ENCODE measurements at places on chromosomes 6 and 20.

DNA sequence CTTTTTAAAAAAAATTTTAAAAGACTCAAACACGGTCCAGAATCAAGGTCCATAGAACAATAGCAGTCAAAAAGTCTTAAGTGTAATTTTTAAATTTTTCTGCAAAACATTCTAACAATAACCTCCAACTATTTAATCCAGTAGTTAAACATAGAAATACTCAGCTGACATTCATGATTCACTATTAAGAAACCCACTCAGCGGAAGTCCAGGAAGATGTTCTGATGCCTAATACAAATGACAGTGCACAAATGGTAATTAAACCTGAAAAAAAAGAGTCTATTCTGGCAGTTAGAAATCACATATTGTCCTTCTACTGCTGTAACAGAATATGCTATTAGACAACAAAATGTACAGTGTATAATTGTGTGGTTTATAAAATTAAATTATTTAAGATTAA lies 128.2 kb upstream of the BMP5 start:
- DNase-seq = no peak

DNA sequence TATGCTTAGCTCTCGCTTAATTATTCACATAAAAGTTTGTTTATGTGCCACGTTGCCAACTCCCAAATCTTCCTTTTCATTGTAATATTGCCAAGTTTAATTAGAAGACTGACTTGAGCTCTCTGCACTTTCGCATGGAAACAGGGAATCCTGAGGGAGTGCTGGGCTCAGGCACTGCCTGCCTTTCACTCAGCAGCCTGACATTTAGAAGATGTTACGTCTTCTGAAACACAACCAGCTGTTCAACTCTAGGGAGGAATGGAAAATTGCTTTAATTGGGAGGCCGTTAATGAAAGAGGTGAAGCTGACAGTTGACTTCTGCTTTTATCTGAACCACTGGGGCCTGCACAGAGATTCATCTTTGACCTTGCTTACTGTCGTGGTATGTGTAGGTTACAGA lies 77.4 kb upstream of the MTHFD1L start:
- DNase-seq = no peak

DNA sequence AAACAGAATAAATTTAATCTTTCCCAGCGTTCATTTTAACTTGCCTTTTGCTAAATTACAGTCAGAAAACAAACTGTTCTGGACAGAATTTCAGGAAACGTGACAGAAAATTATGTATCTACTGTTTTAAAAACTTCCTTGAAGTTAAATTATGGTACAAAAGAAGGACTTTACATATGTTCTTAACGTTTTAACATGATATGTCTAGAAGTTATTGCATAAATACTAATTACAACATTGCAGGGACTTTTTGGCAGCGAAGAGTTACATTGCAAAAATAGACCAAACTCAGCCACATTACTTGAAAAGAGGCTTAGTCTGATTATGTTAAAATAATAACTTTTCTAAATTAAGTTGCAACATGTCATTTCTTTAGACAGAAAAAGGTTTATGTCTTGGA lies 142.1 kb upstream of the IMPG1 start:
- DNase-seq = no peak

- peak; percentile 28 for DNase-seq
These were observed 41.2 kb downstream of the TMEM200A start for GRCh38 chr6:130407032-130407431.

GRCh38 chr6:71402096-71402495 lies 113.5 kb downstream of the OGFRL1 start:
- no peak for DNase-seq

DNA sequence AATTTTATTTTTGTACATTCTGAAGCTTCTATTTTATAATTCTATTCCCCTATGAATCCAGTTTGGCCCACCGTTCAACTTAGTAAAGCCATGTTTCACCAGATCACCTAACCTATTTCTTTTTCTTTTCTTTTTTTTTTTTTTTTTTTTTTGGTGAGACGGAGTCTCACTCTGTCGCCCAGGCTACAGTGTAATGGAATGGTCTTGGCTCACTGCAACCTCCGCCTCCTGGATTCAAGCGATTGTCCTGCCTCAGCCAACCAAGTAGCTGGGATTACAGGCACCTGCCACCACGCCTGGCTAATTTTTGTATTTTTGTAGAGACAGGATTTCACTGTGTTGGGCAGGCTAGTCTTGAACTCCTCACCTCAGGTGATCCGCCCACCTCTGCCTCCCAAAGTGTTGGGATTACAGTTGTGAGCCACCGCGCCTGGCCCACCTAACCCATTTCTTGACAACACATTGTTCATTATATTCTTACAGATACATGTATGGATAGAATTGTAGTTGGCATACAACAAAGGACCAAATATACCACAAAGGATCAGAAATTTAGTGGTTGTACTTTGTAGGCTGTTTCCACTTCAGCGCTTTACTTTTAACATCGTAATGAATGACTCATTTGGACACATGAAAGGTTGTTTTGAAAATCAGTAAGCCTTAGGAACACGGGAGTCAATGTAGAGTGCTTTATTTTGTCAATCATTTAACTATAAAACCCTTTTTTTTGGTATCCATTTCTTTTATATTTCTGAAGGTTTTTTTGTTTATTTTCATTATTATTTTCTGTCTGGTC lies 63.2 kb downstream of the GJA1 start:
- DNase-seq = no peak

DNA sequence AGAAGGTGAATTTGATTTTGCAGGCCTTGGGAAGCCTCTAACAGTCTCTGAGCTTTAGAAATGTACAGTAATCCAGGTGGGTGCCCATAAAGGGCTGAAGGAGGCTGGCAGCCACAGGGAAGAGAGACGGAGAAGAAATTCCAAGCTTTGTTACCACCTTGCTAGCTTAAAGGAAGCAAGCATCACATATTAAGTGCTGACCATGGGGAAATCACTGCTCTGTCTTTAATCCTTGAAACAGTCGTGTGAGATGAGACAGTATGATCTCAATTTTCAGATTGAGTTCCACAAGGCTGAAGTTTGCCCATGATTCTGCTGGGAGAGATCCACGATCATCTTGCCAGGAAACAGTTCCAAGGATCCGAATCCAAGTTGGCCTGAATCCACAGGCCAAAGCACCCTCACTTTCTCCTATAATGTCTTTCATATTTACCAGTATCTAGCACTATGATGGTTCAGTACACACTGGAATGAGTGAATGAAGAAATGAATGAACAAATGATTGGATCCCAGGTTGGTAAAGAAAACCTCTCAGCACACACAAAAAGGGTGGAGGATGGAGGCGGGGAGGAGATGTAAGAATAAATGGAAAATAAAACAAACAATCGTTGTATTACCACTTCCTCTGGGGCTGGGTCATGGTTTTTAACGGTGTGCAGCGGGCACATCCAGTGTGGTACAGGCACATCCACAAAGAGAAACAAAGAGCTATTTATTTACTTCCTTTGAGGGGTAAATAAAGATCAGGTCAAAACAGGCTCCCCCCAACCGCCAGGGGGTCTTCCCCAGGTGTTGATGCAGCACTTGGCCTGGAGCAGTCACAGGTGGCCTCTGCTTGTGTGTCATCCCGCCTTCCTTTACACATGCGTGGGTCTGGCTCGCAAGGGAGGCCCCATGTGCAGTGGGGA lies 28.2 kb upstream of the TAF8 start:
- no peak for DNase-seq

DNA sequence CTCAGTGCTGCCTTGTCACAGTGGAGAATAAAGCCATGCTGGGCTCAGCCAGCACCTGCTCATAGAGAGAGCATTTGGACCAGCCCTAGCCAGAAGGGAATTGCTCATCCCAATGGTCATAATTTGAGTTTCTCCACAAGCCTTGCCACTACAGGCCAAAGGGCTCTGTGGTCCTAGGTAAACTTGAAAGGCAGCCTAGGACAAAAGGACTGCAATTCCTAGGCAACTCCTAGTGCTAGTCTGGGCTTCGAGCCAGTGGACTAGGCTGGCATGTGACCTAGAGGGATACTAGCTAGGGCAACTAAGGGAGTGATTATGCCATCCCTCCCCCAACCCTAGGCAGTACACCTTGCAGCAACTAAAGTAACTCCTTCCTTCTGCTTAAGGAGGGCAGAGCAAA lies 516.2 kb downstream of the BCKDHB start:
- DNase-seq = no peak

- DNase-seq = no peak
These were observed 219.6 kb downstream of the TAF4 start for GRCh38 chr20:61846074-61846473.

GRCh38 chr6:148497257-148497656 lies 154.6 kb downstream of the SASH1 start:
- DNase-seq = no peak

DNA sequence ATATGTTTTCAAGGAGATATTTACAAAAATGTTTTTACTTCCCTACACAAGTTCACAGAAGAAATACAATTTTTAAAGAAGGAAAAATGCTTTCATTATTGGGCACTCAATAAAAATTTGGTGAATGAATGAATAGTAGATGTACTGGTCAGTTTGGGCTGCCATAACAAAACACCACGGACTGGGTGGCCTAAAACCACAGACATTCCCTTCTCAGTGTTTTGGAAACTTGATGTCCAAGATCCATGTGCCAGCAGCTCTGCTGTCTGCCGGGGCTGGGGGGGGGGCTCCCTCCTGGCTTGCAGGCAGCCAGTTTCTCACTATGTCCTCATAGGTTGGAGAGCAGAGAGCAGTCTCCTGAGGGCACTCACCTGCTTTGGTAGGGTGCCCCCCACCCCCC lies 62.0 kb downstream of the FAM120B start:
- no peak for DNase-seq

DNA sequence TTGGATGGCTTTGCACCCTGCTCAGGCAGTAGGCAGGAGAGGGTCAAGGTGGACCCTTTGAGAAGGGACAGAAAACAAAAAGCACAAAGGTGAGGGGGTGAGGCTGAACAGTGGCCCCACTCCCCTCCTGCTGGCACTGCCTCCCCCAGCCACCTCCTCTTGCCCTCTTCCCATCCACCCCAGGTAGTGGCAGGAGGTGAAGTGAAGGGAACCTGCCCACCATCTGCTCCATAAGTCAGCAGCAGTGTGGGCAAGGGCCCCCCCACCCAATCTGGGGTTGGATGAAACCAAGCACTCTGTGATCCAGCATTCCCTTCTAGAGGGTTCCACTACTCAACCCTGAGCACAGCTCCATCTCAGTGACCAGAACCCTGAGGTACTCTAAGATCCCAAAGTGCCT lies 26.1 kb upstream of the SLC22A7 start:
- DNase-seq = no peak

DNA sequence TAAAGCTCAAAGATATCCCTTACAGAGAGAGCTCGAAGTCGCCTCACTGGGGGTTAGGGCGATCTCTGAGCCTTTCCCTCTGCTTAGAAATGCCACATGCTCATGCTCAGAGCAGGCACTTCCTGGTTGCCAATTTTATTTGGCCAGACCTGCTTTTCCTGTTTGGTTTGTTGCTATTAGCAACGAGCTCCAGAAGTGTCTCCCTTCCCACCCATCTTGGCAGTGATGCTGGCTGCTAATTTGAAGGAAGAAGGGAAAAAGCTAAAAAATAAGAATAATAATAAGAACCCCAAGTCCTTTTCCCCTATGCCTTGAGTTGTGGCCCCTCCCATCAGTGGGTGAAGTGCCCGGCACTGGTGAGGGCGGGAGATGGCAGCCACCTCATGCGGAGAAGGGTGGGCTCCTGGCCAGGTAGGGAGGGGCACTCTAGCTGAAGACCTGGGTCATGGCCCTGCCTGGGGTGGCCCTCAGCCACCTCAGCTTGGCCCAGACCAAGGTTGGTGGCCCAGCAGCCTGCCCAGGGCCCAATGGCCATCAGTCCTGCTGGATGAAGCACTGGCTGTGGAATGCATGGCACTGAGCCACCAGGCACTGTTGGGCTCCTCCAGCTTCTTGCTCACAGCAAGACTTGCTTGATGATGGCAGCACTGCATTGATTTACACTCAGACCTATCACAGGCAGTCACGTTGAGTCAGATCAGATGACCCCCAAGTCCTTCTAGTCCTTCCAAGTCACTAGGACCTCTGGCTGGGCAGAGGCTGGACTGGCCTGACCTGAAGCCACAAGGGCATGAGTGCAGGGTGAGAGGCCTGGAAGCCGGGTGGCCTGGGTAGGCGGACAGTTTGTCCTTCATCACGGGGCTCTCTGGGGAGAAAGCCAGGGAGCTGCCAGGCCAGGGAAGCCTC lies 79.0 kb downstream of the SYNJ2 start:
- DNase-seq = peak; percentile 91

DNA sequence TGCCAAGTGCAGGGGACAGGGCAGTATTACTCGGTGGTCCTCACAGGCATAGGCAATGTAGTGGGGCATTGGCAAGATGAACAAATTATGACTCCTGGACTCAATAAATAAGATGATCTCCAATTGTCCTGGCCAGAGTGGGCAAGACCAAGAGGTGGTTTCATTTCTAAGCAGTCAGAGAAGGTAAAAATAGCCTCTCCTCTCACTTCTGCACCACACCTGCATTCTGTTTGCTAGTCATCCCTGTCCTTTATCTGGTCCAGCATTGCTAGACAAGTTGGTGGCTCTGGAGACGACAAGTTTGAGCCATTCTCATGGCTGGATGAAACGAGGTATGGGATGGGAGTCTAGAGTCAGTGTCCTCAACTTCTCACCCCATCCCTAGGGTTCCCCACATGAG lies 83.0 kb downstream of the BANF2 start:
- DNase-seq = no peak

DNA sequence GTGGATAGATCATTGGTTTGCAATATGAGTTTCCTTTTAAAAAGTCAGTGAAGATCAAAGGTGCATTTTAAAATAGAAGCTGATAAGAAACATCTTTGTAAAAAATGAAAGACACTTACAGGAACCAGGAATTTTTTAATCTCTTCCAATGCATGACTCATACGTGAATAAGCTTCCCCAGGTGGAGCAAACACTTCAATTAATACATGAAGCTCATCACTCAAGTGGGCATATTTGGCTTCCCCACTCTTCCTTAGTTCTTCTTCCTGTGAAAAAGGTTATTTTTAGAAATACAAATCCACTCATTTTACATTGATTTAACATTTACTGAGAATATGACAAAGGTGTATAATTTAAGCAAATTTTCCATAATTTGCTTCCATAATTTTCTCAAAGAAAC lies 308.1 kb downstream of the KHDRBS2 start:
- DNase-seq = no peak

- DNase-seq = no peak
These were observed 306.0 kb downstream of the EYA4 start for GRCh38 chr6:133547136-133547535.

DNA sequence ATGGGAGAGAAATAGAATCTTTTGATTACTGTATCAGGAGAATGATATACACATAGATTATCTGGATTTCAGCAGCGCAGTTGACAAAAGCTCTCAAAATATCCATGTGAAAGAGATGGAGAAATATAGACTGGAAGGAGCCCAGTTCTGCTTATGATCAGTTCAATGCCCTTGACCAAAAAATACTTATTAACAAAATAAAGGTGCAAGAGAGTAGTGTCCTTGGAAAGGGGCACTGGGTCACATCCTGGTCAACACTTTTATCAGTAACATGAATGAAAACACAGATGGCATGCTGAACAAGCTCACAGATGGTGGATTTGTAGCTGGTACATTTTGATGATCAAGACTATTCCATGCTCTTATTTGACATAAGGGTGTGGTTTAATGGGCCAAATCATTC lies 63.9 kb upstream of the PLEKHG1 start:
- DNase-seq = no peak

- no peak for DNase-seq
These were observed 249.2 kb upstream of the RREB1 start for GRCh38 chr6:6858533-6858982.
